ENCODE measurements at places on chromosomes 7 and 10. TPM values are rescaled to one million over a fixed set of nuclear protein-coding genes. Genes with fewer than 3 reads are reported as not detected.

Gene FIS1
- total RNA-seq: 226 TPM

Gene CRHR2
- not detected for total RNA-seq

Gene TACR2
- not detected for total RNA-seq

Gene NUTM2E
- not detected for total RNA-seq

Gene PNLIP
- not detected for total RNA-seq

Gene SLC39A12
- not detected for total RNA-seq

All from bronchus fibroblast of lung (primary cell).